ENCODE measurements at places on chromosomes 1 and 21.

DNA sequence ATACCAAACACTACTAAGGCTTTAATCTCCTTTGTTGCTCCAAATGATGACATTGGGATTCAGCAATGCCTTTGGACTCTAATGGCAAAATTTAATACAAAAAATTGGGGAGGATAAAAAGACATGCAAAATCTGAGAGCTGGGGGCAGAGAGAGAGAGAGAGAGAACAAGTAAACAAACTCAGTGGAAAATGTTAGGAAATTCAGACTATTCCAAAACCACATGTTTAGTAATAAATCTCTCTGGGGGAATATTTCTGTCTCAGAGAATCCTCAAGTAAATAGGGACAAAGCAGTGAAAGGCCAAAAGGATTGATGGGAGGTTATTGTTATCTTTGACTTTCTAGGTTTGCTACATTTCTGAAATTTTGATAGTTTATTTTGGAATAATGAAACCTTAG is 65.7 kb downstream of the PLA2G4A start:
- DNase-seq, result no peak

GRCh38 chr1:20115479-20115878 is 3.9 kb downstream of the PLA2G2D start:
- no peak for DNase-seq

DNA sequence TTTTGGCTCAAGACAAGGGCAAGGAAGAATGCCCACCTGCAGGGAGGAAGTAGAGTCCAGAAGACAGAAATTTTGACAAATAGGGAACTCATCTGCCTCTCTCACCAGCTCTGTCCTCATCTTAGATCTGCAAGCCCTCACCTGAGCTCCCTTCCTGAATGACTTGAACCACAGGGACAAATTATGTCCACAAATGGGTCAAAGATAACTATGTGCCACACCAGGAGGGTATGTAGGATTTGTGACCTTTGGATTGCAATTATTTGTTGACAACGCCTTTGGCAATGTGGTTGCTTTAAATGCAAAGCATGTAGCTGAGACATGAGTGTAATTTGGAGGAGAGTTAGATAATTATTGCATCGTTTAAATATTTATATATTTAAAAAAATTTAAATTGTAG is 79.5 kb downstream of the GRIK1 start:
- DNase-seq, result no peak

DNA sequence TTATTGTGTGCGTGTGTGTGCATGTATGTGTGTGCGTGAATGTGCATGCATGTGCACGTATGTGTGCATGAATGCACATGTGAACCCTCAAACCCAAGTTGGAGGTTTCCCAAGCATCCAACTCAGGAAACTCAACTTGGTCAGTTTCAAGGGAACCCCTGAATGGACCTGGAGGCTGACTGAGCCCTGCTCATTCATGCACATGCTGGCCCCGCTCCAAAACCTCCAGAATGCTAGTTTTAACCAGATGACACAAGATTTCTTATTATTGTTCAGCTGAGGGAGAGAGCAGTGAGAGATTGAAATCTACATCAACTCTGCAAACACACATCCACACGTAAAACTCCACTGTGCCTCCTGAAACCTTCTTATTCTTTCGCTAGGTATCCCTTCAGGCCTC is 104.4 kb downstream of the OMA1 start:
- DNase-seq, result no peak

DNA sequence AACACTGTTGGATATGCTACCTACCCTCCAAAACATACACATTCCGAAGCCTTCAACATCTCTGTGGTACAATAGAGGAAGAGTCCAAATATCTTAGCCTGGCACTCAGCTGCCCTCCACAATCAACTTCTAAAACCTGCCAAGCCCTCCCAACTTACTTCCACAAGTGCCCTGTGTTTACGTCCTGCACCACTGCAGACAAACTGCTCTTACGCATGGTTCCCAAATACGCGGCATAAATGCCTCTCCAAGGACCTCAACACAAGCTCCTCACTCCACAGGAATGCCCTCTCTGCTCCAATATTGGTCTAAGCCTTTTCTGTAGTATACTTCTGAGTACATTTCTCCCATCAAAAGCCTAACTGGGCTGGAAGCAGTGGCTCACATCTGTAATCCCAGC is 6.8 kb downstream of the AK2 start:
- DNase-seq, result no peak

GRCh38 chr1:203066965-203067364 is 18.8 kb downstream of the MYOG start:
- no peak for DNase-seq

DNA sequence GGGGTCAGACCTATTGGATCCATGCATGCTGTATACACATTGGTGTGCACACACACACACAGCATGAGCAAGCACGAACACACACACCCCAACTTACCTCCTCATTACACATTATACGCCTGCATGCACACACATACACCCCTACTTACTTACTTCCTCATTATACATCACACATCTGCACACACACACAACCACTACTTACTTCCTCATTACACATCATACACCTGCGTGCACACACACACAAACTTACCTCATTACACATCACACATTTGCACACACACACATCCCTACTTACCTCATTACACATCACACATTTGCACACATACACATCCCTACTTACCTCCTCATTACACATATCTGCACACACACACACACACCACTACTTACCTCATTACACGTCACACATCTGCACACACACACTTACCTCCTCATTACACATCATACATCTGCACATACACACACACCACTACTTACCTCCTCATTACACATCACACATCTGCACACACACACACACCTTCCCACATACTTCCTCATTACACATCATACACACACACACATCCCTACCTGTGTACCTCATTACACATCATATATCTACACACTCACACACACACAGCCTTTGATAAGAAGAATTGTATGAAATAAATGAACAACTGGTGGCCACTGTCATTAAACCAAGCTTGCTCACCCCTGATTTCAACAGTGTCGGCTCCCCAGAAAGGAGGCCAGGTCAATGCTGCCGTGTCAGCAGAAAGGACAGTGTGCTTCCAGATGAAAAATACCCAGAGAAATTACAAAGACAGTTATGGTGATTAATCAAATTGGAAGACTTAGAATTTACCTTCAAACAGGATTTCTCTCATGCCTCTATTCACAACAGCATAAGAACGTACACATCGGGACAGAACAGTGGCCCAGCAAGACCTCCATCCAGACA is 117.8 kb downstream of the SETD4 start:
- DNase-seq, result no peak

- no peak for DNase-seq
Observed at GRCh38 chr1:218090459-218090858, 194.6 kb upstream of the RRP15 start.

DNA sequence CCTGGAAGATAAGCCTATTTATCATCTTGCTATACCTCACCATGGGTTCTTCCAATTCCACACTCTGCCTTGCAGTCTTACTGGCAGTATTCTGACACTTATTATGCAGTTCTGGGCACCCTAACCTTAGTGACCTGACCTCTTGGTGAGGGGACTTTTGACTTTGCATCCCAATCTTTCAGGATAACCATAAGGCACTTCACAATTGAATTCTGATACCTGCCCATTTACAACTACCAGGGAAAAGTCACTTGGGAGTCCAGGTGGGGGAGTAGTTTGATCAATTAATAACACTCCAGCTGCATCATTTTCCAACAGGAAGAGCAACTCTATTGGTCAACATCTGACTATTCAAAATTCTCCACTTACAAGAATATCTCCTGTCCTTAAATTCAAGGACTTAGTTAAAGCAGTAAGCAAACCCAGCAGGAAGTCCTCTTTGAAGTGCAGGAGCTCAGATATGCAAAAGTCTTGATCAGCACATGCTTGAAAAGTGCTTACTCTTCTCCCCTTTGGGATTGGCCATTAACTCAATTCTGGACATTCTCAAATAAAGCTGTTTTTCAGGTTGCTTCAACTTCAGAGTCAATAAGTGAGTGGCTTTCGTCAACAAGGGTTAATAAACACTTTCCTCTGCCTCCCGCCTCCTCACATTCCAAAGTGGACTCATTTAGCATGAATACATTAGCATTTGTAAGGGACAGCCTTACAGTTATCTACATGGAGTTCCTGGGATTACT is 177.4 kb upstream of the NRIP1 start:
- no peak for DNase-seq

GRCh38 chr1:31586376-31587327 is 10.3 kb downstream of the TINAGL1 start:
- no peak for DNase-seq

DNA sequence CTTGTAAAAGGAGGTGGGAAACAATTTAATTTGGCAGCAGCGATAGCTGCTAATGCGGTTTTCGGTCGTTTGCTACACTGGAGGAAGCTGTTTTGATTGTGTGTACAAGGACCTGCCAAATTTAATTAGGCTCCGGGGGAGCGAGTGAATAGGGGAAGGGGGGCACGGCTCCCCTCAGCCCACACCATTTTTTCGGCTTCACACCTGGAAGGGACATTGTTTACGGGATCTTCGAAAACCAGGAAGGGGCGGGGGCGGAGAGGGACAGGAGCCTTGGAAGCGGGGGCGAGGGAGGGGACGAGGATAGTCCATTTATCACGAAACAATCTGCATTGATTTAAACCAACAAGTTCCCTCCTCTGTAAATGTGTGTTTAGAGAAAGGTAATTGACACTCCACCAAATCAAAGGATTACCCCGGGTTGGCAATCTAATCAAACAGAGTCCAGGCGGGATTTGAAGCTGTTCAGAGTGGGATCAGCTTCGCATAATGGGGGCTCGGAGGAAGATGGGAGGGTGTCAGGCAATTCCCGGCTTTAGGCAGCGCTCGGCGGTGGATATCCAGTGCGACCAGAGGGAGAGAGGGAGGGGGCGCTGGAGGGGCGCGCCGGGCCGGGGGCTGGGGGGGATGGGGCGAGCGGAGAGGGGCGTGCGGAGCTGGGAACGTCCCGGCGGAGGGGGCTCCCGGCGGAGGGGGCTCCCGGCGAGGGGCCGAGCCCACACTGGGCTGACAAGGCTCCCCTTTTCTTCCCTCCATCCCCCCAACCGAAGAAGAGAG is 9.8 kb downstream of the PAX7 start:
- DNase-seq, result no peak

- DNase-seq, result no peak
Observed at GRCh38 chr1:7478142-7478790, 292.8 kb upstream of the VAMP3 start.

DNA sequence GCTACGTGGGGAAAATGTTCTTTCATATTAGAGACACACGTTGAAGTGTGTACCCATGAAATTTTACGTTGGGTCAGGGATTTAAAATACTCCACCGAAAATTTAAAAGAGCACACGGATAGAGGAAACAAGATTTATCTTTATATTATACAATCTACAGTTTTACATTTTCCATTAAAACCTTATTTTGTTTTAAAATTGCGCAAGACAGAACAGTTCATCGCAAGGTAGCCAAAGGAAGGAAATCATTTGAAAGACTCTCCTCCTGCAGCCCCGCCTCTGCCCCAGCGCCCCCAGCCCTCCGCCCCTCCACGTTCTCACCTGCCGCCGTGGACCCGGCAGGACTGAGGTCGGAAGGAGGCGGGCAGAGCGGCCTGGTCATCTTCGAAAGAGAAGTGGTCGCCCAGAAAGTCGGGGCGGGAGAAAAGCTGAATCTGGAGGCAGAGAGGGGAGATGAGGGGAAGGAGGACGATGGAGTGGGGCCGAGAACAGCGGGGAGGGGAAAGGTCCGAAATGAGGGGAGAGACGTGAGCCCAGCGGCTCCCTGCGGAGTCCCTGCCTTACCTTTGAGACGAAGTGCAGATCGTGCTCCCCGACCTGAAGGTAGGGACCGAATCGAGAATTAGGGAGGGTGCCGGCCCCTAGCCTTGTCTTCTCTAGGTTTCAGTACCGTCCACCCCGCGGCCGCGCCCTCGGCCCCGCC is 18.0 kb downstream of the CRYBG2 start:
- no peak for DNase-seq

DNA sequence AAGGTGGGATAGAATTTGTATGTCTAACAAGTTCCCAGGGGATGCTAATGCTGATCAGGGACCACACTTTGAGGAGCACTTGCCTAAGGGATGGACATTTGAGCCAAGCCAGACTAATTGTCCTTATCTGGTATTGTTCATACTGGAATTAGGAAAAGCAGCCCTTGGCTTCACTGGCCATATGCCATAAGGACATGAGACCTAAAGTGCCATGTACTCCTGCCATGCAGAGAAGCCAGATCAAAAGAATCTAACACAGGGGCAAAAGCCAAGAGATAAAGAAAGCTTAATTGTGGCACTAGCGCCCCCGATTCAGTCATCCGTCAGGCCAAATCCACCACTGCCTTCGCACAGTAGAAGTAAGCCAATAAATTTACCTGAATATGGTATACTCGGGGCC is 45.7 kb downstream of the RNF11 start:
- no peak for DNase-seq

GRCh38 chr1:29833581-29833980 is 597.3 kb downstream of the PTPRU start:
- no peak for DNase-seq

GRCh38 chr1:43764581-43764980 is 57.2 kb downstream of the ST3GAL3 start:
- DNase-seq, result no peak

- DNase-seq, result no peak
Observed at GRCh38 chr1:15014516-15014915, 139.0 kb upstream of the TMEM51 start.

GRCh38 chr1:180921386-180921785 is 8.7 kb downstream of the KIAA1614 start:
- DNase-seq, result no peak

- DNase-seq, result no peak
Observed at GRCh38 chr1:77387553-77387952, 105.7 kb downstream of the AK5 start.

GRCh38 chr1:63915121-63915520 is 141.3 kb downstream of the ROR1 start:
- DNase-seq, result no peak

DNA sequence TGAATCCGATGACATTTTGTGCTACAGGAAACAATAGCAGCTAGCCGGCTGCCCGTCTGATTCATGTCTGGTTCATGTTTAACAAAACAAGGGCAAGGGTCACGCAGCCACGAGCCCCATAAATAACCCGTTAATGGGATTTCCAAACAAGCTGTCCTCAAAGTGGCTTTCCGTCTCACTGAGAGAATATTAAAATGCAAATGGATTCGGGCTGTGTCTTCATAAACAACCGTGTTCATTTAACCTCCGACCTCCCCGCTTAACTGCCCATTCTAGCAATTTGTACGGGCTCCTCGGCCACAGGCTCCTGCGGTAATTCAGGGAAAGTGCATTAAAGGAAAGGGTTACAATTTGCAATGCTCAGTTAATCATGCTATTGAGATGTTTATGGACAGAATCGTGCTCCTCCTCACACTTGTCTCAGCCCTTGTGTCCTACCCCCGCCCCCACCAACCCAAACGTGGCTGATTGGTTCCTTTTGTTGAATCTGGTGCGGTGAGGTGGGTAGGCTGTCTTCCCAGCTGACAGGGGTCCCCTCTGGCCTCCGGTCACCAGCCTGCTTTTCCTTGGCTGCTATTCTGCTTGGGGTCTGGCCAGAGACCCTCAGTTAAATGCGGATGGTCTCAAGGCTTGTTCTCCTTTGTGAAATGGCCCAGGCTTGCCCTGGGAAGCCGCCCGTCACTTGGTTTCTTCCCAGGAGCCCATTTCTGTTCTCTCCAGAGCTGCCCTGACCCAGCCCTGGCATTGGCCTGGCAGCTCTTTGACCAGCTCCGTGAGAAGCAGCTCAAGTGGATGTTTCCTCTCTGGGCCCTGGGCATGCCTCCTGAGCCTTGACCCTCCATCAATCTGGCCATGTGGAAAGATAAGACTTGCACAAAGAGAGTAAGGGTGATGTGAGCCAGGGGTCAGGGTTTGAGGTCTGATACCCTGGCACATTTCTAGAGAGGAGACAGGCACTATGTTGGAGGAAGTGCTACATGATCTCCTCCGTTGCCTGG is 200.7 kb upstream of the POU3F1 start:
- no peak for DNase-seq

- no peak for DNase-seq
Observed at GRCh38 chr1:212712451-212713303, 13.0 kb upstream of the BATF3 start.
